Glomerular endothelial cell (primary cell): ENCODE measurements at places on chromosomes 11 and 22. TPM values are rescaled to one million over a fixed set of nuclear protein-coding genes. Genes with fewer than 3 reads are reported as not detected.

DNA sequence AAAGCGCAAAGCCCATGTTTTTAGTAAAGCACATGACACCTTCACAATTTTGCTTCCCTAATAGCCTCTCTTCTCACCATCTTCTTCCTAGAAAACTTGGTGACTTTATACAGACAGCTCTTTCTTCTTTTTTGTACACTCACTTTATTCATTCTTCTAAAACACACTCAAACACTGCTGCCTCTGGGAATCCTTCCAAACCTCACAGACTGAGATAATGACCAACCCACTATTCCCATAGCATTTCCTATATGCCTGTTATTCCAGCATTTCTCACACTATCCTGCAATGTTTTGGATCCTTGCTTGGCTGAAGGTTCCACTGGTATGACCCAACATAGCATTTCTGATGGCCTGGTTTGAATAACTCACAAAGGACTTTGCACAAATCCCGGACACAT lies 442.1 kb upstream of the CCDC90B start:
- DNase-seq, result no peak

DNA sequence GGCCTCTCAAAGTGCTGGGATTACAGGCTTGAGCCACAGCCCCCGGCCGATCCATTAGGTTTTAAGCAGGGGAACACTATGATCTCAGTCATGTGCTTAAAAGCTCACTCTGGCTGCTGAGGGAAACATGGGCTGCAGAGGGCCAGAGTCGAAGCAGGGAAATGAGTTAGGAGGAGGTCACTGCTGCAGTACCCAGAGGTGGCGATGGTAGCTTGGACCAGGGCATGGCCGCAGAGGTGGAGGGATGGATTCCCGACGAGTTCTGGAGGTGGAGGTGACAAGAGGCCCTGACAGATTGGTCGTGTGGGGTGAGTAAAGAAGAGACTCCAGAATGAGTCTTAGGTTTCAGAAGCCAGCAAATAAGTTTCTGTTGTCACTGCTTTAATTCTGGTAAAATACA lies 54.4 kb upstream of the INCENP start:
- DNase-seq, result no peak

- DNase-seq, result no peak
Observed at GRCh38 chr11:112810951-112811350, 150.3 kb upstream of the NCAM1 start.

- no peak for DNase-seq
Observed at GRCh38 chr22:37213941-37214730, 1.9 kb upstream of the SSTR3 start.

Gene THOC5
- total RNA-seq, result 41.0 and 50.9 TPM in 2 replicates

GRCh38 chr11:130452940-130453339 lies 4.5 kb downstream of the ADAMTS15 start:
- no peak for DNase-seq
